ENCODE measurements at places on chromosomes 16 and 17.

DNA sequence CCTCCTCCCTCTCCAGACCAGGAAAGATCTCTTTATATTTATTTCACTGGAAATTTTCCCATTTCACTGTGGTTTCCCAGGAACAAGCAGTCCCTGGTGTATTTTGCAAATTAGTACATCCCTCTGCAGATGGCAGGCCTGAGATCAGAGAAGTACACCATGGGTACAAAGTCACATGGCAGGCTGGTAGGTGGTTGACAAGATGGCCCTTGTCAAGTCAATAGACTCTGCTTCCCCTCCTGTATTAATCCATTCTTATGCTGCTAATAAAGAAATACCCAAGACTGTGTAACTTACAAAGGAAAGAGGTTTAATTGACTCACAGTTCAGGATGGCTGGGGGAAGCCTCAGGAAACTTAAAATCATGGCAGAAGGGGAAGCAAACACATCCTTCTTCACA, 51.6 kb upstream of the KSR1 start:
- no peak for DNase-seq

- DNase-seq, result no peak
Observed at GRCh38 chr17:8696906-8697305, 47.7 kb downstream of the CCDC42 start.

GRCh38 chr17:70888324-70888723, 719.0 kb downstream of the KCNJ2 start:
- DNase-seq, result no peak

GRCh38 chr17:34261568-34262337, 6.7 kb downstream of the CCL2 start:
- no peak for DNase-seq

GRCh38 chr17:13562271-13562800, 39.4 kb downstream of the HS3ST3A1 start:
- no peak for DNase-seq

DNA sequence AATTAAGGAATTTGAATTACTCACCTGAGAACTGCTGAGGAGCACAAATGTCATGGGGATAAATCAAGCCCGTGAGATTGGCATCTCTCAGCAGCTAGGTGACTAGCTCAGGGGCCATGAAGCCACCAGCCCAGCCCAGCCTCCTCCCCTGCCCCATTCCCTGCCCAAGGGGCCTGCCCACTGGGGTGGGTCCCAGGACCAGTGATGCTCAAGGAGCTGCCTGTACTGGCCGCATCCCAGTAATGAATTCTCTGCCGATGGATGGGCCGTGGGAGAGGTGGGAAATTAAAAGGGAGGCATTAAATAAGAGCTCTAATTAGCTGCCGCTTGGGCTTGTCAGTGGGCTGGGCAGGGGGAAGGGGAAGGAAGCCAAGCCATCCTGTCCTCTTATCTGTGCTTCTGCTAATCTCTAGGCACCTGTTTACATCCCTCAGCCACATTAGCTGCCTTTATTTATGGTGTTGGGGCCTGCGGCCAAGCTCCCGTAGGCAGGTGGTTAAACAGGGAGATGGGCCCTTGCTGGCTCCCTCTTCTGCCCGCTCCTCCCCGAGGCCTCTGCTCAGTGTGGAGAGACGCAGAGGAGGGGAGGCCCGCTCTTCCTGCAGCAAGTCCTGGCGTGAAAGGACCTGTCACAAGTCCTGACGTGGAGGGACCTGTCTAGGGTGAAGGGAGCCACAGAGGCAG, 48.8 kb downstream of the PIPOX start:
- DNase-seq, result no peak

- DNase-seq, result no peak
Observed at GRCh38 chr17:71458322-71458721, 662.5 kb upstream of the SOX9 start.

GRCh38 chr16:740764-741505, at the start of gene CIAO3:
Gene CIAO3, minus strand, starts transcription at chr16:740997. Its CDS starts 12 bp downstream, at chr16:740985.
- peak; percentile 34 for DNase-seq

GRCh38 chr17:60971515-60972369, 294.1 kb downstream of the BCAS3 start:
- DNase-seq, result no peak

DNA sequence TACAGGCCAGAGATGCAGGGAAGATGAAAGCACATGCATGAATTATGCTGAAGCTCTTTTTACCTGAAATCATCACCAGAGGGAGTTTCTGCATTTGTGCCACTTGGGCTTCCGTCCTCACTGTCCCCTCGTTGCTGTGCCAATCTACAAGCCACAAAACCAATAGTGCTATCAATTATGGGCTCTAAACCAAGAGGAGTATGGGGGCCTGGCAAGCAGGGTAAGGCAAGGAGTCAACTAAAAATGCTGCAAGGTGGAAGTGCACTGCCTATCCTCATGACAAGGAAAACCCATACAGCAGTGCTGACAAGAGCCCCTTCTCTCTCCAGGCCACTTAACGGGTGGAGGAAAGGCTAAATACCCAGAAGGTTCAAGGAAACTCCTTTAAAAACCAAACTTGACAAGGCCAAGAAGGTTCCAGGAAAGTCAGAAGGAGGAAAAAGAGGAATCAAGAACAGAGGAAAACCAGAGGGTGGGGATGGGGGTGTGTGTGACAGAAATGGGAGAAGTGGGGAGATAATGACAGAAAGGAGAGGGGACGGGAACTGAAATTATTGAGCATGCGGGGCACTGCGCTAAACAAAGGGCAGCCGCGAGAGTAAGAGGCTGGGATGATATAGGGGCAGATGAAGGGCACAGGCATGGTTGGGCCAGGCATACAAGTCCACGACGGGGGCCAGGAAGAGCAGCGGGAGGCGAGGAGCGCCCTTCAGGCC, 674 bp downstream of the C17orf75 start:
- no peak for DNase-seq

GRCh38 chr17:58231641-58232040, 6.7 kb upstream of the LPO start:
- DNase-seq, result peak; percentile 31

- DNase-seq, result no peak
Observed at GRCh38 chr17:43216369-43216761, 4.7 kb downstream of the TMEM106A start.

DNA sequence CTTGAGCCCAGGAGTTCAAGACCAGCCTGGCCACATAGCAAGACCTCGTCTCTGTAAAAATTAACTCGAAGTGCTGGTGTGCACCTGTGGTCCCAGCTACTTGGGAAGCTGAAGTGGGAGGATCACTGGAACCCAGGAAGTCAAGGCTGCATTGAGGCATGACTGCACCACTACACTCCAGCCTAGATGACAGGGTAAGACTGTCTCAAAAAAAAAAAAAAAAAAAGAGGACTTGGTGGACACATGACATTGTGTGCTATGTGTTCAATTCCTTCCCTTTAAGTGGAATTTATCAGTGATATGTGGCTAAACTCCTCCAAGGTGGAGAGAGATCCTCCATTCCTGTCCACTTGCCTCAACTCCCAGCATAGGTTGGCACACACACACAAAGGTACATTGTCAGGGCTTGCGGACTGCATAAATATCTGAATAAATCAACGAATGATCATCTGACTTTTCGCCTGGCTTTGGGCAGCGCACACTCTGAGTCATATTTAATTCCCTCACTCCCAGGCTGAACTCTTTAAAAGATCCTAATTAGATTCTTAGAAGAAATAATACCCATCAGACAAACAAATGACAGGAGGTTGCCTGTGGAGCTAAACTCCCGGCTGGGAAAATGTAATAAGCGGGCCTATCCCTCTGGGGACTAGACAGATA, 25.0 kb upstream of the SYT17 start:
- DNase-seq, result no peak

GRCh38 chr17:77042476-77043231, 98.1 kb upstream of the SEC14L1 start:
- DNase-seq, result no peak

- DNase-seq, result no peak
Observed at GRCh38 chr17:35294756-35295155, 51.9 kb downstream of the SLFN5 start.

GRCh38 chr16:84535408-84535807, 30.9 kb upstream of the MEAK7 start:
- DNase-seq, result no peak

DNA sequence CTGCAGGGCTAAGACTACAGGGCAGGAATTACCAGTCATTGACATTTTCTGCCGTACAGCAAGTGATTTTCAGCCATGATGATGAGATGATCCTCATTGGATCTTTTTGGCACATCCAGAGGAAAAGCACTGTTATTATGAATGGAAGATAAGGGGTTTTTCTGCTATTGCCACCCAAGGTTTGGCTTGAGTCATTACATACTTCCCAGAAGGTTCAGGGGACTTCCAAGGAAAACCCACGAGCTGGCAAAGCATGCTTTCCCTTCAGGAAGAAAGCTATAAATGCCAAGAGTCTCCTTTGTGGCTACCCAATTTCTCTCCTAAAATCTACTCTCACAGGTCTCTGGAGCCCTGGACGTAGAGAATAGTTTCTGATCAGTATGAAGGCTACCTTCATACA, 6.1 kb downstream of the CHST4 start:
- no peak for DNase-seq

DNA sequence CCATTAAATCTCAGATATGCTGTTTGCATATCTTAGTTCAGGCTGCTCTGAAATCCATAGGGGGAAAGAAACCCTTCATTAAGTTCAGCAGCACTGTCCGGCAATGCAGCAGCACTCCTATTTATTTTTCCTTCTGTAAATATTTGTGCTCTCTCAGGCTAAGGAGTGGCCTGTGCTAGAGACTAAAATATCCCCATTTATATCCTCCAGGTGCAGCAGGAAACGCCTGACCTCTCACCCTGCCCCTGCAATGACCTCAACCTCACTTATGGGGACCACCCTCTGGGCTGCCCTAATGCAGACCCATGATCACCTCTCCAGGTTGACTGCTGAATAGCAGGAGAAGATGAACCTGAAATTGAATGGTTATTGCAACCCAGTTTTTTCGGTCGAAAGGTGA, 165.0 kb upstream of the ELAC2 start:
- no peak for DNase-seq

- DNase-seq, result peak; percentile 15
Observed at GRCh38 chr17:77516902-77517301, 376.1 kb downstream of the SEC14L1 start.

GRCh38 chr17:62614142-62614541, 13.3 kb upstream of the MRC2 start:
- peak; percentile 65 for DNase-seq

DNA sequence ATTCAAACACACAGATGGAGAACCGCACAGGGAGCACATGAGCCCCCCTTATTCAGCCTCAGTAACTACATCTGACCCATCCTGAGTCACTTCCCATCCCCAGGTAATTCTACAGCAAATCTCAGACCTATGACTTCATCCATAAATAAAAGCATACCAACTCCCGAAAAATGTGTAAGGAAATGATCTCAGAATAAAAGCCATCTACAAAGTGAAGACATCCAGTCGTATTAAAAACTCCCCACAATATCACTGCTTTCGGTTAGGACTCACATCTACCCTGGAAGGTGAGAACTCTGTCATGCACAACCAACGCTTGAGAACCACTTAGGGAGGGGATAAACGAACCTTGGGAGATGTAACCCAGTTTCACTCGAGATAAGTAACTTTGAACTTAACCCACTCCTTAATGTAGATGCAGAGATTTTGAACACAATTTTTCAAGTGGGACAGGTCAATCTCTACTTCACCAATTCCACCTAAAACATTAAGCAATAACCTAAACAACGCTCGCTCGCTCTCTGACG, 1.3 kb downstream of the USP36 start:
- DNase-seq, result no peak

GRCh38 chr16:71296584-71297340, 7.6 kb upstream of the CMTR2 start:
- no peak for DNase-seq

- DNase-seq, result no peak
Observed at GRCh38 chr16:50548909-50549560, 839 bp downstream of the NKD1 start.

- DNase-seq, result no peak
Observed at GRCh38 chr16:23410176-23410575, 42.8 kb downstream of the COG7 start.

DNA sequence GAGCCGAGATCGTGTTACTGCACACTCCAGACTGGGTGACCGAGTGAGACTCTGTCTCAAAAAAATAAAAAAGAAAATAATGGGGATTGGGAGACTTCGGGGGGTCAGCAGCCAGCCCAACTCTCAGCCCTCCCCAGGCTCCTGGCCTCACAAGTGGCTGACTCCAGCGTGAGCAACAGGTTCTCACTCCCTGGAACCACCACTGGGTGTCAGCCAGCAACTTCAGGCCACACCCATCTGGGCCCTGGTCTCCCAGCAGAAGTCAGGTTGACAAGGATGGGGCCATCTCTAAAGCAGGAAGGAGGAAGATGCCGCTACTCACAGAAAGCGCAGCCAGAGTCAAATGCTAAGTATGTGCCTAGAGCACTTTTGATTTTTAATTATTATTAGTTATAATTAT, 139.4 kb downstream of the C16orf78 start:
- no peak for DNase-seq

- no peak for DNase-seq
Observed at GRCh38 chr16:71412270-71413160, 29.3 kb downstream of the TLE7 start.
